Fibroblast of skin of back (primary cell): ENCODE measurements at places on chromosomes 12 and 14.

DNA sequence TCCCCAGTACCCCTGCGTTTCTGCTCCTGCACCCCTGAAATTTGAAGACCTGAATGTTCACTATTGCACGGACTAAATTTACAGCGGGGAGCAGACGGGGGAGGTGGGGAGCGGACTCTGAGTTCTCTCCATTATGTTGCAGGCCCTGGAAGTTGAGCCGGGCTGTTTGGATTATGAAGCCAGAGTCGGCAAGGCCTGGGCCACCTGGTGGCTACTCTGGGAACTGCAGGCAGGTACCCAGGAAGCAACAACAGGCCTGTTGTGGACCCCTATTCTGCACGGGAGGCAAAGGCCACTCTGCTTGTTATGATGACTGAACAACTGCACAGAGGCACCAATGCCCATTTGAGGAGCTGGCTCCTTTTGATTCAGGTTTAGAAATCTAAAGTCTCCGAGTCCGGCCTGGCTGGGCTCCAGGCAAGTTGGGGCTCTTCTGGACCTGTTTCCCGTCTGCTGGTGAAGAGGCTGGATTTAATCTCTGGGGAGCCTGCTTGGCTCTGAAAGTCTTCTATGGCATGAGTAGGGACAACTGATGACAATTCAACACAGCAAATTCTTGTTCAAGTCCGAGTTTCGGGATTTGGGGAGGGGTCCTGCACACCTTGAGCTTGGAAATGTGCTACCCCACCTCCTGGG, 34.1 kb upstream of the FAM181A start:
- DNase-seq = peak; percentile 48

DNA sequence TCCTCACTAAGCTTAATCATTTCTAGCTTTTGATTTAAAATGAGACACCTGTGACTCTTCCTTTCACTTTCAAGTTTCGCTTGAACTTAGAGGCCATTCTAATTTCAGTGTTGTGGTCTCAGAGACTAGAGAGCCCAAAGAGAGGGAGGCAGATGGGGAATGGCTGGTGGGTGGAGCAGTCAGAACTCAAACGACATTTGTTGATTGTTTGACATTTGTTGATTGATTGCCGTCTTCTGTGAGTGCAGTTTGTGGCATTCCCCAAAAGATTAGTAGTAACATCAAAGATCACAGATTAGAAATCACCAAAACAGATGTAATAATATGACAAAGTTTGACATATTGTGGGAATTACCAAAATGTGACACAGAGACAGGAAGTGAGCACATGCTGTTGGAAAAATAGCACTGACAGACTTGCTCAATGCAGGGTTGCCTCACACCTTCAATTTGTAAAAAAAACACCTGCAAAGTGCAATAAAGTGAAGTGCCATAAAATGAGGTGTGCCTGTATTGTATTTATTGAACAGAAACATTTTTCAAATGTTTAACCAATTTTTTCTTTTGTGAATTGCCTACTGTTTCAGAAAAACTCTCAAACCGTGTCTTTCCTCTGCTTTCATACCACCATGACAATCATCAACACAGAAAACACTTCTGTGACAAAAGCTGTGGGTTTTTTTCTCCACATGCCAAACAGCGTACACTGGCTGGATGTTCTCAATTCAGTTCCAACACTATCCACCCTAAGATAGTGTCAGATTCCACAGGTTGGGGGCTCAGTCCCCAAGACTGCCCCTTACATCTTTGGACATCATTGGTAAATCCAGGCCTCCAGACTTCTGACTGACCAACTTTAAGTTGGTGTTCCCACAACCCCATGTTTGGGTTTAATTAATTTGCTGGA, 376.3 kb upstream of the RGS6 start:
- no peak for DNase-seq

- DNase-seq = no peak
These were observed 59.4 kb upstream of the VSX2 start for GRCh38 chr14:74179856-74180255.

GRCh38 chr12:88529531-88530488, 50.5 kb downstream of the KITLG start:
- DNase-seq = no peak

- no peak for DNase-seq
These were observed 281.1 kb downstream of the NRXN3 start for GRCh38 chr14:78451319-78451695.

DNA sequence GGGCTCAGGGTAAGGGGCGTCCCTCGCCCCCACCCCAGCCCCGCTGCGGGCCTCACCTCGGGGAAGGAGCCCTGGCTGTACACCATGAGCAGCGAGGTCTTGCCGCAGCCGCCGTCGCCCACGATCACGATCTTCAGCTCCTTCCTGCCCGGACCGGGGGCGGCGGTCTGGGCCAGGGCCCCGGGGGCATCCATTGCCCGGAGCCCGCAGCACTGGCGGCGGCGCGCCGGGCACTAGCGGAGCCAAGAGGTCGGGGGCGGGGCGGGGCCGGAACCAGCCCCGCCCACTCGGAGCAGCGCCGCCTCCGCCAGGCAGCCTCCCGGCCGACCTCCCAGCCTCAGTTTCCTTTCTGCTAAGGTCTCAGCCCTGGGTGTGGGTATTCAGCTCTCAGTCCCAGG, at the start of gene RHOF:
Gene RHOF (minus strand): TSS at position 249 of the 398 bp plus-strand sequence. CDS start 55 bp downstream, at position 194.
- no peak for DNase-seq

GRCh38 chr12:71170456-71170855, 12.7 kb upstream of the TSPAN8 start:
- DNase-seq = no peak

- DNase-seq = no peak
These were observed 3.0 kb upstream of the P2RX2 start for GRCh38 chr12:132615579-132616038.

DNA sequence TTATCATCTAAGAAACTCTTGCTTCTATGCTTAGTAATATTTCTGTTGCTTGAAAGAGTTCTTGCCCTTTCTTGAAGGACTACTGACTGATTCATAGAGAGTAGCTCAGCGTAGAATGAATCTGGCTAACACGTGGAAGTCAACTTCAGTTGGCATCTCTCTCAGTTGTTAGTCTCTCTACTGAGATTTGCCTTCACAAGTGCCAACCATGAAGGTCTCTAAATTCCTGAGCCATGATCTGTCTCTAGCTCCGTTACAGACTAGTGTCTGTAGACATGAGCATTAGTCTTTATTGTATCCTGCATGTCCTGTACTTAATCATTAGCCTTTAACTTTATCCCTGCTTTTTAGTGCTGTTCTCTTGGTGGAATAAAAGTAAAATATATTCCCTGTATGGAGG, 19.1 kb upstream of the ALX1 start:
- no peak for DNase-seq

DNA sequence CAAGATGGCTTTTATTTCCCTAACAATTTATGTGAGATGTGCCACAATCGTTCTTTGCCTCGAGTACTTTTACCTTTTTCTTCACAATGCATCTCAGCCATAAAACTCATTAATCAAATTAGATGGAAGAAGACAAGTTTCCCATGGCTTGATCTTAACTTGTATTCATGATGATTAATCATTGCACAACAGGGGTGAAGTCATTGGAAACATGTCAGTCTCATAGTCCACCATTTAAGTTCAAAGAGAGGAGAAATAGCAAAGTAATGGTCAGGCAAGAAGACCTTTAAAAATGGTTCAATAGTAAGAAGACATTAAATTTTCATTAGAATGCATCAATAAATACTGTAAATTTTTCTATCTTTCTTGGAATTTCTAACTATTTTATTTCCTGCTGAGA, 136.3 kb downstream of the FOXG1 start:
- DNase-seq = no peak

DNA sequence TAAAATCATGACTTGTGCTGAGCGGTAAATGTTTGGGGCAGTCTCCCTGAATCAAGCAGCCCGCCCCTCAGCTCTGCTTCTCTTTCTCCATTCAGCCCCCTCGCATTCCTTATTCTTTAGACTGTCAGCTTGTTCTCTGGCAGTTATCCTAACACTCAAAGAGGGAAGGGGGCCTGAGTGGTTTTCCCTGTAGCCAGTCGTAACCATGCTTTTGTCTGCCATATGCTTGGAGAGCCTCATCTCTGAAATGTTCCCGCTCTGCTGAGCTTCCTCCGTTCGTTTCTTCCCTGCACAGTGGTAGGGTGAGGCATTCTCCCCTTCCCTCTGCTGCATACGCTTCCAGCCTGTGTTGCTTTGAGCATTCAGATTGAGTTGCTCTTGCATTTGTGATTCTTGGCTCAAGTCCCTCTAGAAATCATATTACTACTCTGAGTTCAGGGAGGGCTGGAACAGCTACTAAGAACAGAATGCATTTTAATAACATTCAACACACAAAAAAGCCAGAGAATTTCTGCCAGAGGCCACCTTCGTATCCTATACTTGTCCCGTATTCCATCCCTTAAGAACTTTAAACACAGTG, 119.7 kb downstream of the FBXL14 start:
- DNase-seq = peak; percentile 99

GRCh38 chr12:57027011-57027804, 10.9 kb upstream of the TAC3 start:
- no peak for DNase-seq

DNA sequence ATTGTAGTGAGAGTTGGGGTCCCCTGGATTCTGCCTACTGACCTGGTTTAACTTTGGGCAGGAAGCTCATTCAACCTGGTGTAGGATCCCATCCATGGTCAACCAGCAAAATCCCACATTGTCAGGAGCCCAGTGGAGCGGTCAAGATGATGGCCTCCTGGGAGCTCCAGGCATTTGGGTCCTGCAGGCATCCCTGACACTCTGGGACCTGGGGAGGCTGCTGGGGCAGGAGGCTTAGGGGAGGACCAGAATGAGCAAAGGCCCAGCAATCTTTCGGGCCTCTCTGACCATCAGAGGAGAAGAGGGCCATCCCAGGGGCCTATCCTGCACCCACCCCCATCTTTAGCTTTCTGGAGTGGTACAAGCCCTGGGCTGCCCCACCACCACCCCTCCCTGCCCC, 104.0 kb downstream of the PRMT8 start:
- DNase-seq = no peak

DNA sequence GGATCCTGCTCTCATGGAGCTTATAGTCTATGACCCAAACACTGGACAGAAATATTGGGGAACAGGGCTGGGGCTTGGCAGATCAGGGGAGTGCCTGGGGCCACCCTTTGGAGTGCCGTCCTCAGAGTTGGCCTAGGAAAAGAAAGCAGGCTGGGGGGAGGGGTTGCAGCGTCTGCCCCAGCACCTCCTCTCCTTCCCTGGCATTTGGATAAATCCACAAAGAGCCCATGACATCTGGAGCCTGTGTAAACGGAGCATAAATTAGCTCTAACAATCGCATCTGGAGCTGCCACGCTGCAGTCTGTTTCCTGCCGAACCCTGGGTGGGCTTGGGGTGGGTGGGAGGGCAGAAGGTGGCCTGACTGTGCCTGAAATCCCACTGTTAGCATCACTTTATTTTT, 63.8 kb downstream of the MVK start:
- no peak for DNase-seq

DNA sequence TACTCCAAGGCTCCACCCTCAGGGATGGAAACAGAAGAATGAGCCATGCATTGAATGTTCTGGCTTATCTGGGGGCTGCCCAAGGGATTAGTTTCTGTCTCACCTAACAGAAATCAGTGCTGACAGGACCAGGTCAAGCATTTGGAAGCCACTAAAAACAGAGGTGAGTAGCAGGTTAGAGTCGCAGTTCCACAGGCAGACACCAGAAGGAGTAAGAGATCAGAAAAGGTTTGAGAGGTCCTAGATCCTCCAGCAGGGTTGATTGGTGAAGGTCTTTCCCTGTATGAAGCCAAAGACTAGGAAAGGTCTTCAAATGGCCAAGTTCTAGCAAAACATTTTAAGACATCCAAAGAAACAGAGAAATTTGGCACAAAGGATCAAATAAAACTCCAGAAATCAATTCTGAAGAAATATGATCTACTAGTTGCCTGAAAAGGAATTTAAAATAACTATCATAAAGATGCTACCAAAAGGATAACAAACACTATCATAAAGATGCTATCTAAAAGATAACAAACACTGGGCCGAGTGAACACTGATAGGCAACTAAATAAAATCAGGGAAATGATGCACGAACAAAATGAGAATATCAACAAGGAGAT, 19.5 kb upstream of the TTC9 start:
- DNase-seq = peak; percentile 27

DNA sequence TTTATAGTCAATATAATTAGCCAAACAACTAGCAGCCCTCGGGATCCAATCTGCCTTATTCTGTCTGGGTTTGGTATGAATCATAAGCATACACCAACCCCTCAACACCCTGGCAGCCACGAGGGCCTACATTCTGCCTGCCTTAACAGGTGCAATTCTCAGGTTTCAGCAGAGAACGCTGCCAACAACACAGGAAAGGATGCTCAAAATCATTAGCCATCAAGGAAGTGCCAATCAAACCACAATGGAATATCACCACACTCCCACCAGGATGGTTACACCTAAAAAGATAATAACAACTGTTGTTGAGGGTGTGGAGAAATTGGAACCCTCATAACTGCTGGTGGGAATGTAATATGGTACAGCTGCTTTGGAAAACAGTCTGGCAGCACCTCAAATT, 122.8 kb downstream of the TTC7B start:
- no peak for DNase-seq

GRCh38 chr14:58353516-58354299, 42.0 kb upstream of the TOMM20L start:
- no peak for DNase-seq

- DNase-seq = no peak
These were observed 166.2 kb downstream of the CHST11 start for GRCh38 chr12:104622928-104623327.

GRCh38 chr12:29155079-29155478, 6.0 kb downstream of the FAR2 start:
- DNase-seq = no peak

DNA sequence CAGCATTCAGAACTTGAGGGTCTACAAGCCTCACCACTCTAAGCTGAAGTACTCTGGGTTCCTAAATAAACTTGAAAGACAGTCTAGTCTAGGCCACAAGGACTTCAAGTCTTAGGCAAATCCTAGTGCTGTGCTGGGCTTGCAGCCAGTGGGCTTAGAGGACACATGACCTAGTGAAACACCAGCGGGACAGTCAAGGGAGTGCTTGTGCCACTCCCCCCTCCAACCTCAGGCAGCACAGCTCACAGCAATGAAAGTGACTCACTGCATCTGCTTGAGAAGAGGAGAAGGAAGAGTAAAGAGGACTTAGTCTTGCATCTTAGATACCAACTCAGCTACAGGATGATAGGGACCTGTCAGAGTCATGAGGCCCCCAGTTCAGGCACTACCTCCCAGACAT, 438.1 kb downstream of the IPO8 start:
- DNase-seq = peak; percentile 8

- no peak for DNase-seq
These were observed 134.1 kb downstream of the TPH2 start for GRCh38 chr12:72072592-72073212.

- no peak for DNase-seq
These were observed 184.0 kb upstream of the PARP11 start for GRCh38 chr12:4056910-4057845.

DNA sequence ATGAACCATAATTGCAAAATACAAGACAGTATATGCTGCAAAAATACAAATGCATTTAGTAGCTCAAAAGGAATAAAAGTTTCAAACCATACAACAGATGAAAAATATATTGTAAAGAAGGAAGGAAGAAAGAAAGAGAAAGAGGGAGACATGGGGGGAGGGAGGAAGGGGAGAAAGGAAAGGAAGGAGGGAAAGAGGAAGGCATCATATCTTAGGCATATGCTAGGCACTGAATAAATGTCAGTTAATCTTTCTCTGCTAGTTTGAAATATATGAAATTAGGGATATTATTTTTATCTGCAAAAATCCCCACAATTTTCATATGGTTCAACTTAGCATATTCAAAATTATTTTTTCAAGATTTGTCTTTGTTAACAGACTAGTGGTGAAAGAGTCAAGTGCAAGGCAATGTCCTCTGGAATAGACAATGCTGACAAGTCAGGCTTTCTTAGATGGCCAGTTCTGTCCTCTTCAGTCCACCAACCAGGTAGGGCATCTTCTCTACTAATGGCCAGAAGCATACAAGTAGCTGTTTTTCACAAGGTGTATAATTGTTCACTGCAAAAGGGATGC, 506.4 kb downstream of the PRKD1 start:
- DNase-seq = no peak
